ENCODE measurements at places on chromosomes 2 and 18.

GRCh38 chr2:64179582-64180321 is 35.5 kb upstream of the PELI1 start:
- no peak for DNase-seq

DNA sequence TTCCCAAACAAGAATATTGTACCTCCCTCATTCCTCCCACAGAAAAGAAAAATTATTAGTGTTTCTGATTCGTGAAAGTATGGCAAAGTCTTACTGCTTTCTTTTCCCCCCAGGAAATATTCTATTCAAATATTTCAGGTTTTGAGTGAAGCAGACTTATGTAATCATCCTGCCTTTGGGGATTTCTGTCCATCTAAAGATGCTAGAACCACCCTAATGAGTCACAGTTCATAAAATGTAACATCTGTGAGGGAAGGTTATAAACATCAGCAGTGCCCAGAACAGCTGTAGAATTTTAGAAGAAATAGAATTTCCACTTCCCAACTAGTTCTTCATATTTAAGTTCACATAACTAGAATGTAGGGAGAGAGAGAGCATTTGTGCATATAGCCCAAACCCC is 39.0 kb downstream of the EEF1B2 start:
- DNase-seq = no peak

DNA sequence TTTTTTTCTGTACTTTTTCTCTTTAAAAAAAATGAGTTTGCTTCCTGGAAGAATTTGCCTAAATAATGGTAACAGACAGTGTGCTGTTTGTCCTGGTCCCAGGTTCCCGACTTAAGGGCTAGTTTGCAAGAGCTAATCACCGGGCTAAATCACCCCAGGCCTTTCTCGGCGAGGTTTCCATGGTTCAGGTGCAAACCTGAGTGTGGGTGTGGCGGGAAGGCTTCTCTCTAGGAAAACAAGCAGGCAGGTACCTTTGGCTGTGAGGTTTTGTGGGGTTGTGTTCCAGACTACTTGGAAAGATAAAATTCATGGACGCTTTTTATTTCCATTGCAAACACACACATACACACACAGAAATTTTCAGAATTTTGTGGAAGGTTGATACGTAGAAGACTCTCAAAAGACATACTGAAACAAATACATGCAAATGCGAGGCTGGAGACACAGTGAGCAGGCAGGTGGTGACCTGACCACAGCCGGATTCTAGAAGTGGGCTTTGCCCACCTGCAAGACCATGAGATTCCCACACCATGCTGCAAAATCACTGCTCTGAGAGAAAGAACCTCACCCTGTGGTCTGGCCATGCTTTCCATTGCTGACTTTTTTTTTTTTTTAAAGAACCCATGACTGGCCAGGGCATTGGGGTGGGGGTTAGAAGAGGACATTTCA is 815 bp downstream of the CNDP1 start:
- DNase-seq = no peak

- no peak for DNase-seq
Observed at GRCh38 chr2:218270721-218271486, 585 bp downstream of the PNKD start.

- no peak for DNase-seq
Observed at GRCh38 chr18:22985250-22985649, 52.1 kb downstream of the RBBP8 start.

Data from stimulated activated naive CD8-positive, alpha-beta T cell treated with anti-CD3 and anti-CD28 coated beads, Interleukin-15, Interleukin-2, amounts not matched to agents 100 U/mL and 50 U/mL, for 24 hours (primary cell).